Peyer's patch (tissue), 4 donors: ENCODE measurements at places on chromosomes 3 and 15. TPM values are rescaled to one million over a fixed set of nuclear protein-coding genes. Genes with fewer than 3 reads are reported as not detected.

GRCh38 chr3:39189959-39190269 lies 2.5 kb downstream of the XIRP1 start:
- no peak for DNase-seq

- no peak for DNase-seq
Observed at GRCh38 chr3:124845406-124845805, 41.8 kb downstream of the ITGB5 start.

DNA sequence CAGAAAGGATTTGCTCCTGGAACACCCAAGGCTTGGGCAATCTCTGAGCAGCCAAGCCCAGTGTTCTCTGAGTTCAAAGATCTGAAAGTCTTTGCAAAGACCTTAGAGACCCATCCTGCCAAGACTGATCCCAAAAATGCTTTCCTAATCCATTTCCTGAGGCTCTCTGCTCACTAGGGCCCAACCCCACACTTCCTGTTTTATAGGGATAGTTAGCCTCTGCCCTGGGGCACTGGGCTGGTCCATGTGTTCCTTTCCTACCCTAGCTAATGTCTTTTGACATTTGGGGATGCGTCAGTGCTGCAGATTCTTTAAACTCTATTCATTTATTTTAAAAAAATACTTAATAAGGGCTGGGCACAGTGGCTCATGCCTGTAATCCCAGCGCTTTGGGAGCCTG lies 372.7 kb downstream of the ROBO2 start:
- DNase-seq, result no peak

DNA sequence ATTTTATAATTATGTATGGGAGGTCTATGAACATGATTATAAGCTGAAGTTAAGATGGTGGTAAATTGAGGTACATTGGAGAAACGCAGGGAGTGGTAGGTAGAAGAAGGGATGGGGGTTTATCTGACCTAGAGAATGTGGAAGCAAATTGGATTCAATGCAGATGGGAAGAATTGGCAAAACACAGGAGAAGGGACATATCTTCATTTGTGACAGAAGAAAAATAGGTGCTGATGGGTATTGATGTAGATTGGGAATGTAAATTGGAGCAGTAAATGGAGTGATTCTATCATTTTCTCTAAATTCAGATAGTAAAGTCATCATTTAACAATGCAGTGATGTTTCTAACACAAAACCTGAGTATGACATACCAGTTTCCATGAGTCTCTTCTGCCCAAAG lies 39.7 kb upstream of the AADAC start:
- DNase-seq, result no peak

DNA sequence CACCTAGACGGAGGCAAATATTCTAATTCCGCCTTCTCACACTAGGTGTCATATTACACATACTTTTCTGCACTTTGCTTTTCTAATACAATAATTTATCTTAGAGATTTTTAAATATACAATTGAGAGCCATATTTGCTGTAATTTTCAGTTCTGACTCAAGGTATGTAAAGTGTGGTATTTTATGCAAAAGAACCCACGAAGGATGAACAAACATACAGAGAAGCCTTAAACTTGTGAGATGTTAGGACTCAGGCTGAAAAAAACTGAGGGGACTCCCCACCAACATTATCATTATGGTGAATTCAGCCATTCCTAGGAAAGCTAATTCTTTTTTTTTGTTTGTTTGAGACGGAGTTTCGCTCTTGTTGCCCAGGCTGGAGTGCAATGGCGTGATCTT lies 9.6 kb downstream of the ZBTB11 start:
- no peak for DNase-seq

- no peak for DNase-seq
Observed at GRCh38 chr3:174168026-174168425, 691.1 kb upstream of the NAALADL2 start.

DNA sequence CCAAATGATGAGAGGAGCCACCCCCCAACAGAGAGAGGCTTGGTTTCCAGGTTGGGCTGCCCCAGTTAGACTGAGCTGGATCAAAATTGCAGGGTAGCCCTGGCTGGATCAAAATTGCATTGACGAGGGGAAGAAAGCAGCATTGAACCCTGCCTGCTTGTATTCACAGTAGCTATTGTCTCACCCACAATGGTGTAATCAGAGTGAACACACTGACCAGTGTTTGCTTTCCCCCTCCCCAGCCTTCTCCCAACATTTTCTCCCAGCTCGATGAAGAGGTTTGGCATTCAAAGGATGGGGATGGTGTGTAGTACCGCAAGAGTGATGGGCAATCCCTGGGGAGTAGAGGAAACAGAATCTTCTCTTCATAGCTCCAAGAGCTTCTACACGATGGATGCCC lies 223.8 kb downstream of the ADAMTS9 start:
- DNase-seq, result no peak

DNA sequence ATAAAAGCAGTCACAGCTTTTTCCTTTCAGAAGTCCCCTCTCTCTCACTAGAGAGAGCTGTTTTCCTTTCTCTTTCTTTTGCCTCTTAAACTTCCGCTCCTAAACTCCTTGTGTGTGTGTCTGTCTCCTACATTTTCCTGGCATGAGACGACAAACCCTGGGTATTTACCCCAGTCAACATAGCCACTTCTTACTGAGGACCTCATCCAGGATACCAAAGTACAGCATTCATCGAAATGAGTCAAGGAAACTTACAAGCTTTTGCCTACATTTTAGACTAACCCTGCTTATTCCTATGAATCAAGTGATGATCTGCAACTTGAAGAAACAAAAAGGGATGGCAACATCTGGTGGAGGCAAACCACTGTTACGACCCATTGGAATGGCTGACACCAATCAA lies 16.7 kb downstream of the PATL2 start:
- DNase-seq, result no peak

- no peak for DNase-seq
Observed at GRCh38 chr15:62377736-62378480, 212.8 kb upstream of the C2CD4B start.

DNA sequence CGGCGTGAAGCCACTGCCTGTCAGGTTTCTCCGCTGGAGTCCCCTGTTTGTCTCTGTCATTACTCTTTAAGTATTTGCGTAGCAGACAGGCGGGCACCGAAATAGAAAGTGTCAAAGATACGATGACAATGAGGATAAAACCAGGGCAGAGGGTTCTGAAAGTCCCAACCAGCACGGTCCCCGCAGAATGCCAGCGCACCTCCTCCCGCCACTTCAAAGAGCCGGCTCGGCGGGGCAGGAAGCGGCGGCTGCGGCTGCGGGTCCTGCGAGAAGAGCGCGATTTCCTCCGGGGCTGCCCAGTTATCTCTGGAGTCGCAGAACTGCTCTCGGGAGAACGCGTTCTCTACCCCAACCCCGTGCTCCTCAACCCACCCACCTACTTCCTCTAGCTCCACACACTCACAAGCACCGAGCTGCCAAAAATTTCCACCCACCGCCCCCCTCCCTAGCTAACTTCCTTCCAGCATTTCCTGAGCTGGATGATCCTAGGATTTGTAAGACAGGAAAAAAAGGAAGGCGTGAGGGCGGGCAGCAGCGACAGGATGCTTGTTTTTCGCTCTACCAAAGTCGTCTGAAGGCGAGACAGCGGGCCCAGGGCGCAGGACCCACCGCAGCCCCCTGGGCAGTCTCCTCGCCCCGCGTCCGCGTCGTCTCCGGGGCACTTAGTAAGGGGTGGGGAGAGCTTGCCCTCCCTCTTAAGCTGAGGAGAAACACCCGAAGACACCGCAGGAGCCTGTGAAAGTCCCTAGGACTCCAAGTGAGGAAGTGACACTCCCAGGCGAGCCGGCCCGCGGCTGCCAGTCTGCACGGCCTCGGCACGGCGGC lies at the start of gene ARHGAP31:
TSS of gene ARHGAP31 (plus strand) at position 513 of the 825 bp plus-strand sequence. CDS start 522 bp downstream, outside the sequence.
- peak; percentile 85 for DNase-seq

DNA sequence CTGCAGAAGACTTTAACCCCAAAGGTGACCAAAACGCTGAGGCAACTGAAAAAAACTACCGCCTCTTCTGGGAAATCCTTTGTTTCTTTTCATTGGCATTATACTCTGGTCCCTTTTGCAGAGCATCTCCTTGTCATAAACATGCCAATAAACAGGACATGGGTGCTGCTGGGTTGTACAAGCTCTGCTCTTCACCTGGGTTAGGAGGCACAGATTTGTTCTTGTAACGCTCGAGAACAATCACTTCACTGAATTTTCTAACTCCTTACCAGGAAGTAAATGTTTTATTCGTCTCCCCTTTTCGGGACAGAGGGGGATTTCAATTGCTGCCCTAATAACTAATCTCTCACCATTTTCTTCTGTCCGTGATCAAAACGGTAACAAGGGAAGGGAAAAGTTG lies 1.3 kb downstream of the PLCH1 start:
- no peak for DNase-seq

ITGA11 gene
- total RNA-seq, result 2.8 TPM

EPHA3 gene
- 0.80 TPM for total RNA-seq

ERICH6 gene
- not detected for total RNA-seq

PEX5L gene
- not detected for total RNA-seq

MAP6D1 gene
- total RNA-seq, result 2.0 TPM

ZNF501 gene
- 1.0 TPM for total RNA-seq

BFSP2 gene
- total RNA-seq, result not detected
